ENCODE measurements at places on chromosomes 11 and 22. TPM values are rescaled to one million over a fixed set of nuclear protein-coding genes. Genes with fewer than 3 reads are reported as not detected.

DNA sequence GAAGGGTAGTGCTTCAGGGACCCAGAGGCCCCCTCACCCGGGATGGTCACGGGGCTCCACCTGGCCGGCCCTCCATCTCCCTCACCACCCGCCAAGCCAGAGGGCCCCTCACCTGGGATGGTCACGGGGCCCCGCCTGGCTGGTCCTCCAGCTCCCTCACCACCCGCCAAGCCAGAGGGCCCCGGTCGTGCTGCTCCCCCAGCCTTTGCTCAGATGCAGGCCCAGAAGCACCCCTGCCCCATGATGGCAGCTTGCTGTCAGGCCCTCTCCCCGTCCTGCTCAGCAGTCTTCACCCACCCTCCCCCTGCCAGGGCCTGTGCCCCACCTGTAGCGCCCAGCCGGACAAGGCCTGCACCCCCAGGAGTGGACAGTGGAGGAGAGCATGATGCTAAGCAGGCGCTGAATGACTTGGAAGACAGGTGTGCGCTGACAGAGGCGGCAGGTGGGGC lies 7.3 kb downstream of the DENND6B start:
- no peak overlapping the region for H3K4me3 ChIP-seq
- H3K27ac ChIP-seq = no peak overlapping the region
- DNase-seq = no peak
- H3K27me3 ChIP-seq = peaks cover 3% of the 10 kb centered on the region
- peaks cover 2% of the 10 kb centered on the region for H3K36me3 ChIP-seq

GRCh38 chr11:16926883-16927626 lies 87.2 kb downstream of the PLEKHA7 start:
- H3K27ac ChIP-seq = no peak overlapping the region
- H3K27me3 ChIP-seq = peaks cover 4% of the 10 kb centered on the region
- DNase-seq = no peak
- H3K4me1 ChIP-seq = peaks cover 37% of the 10 kb centered on the region

DNA sequence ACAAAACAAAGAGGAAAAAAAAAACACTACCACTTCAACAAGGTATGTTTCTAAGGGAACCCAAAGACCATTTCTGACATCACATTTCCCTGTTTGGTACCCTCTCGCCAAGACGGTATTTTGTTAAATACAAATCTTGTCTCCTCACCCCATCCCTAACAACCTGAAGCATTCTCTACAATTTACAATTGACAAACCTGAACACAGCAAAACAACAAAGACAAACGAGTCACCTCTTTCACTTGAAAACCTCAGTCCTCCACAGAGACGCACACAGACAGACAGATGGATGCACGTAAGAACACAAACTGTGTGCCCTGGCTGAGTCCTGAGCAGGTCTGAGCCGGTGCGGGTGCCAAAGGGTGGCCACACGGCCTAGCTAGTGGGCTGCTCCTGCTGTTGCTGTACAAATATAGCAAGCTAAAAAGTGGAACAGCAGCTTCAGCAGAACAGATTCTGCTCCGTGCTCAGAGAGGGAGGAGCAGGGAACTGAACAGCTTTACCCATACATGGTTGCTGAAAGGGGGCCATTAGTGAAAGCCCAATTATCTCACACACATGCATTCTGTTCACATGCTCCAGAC lies 28.5 kb downstream of the CELF1 start:
- peak overlapping the region; percentile 87 for H3K27ac ChIP-seq
- H3K4me1 ChIP-seq = peaks cover 22% of the 10 kb centered on the region
- no peaks in the 10 kb centered on the region for H3K27me3 ChIP-seq
- no peak overlapping the region for H3K4me3 ChIP-seq
- H3K36me3 ChIP-seq = peaks cover 5% of the 10 kb centered on the region
- DNase-seq = no peak

GRCh38 chr11:17496406-17496805 lies 19.8 kb upstream of the ABCC8 start:
- no peaks in the 10 kb centered on the region for H3K36me3 ChIP-seq
- DNase-seq = no peak
- no peaks in the 10 kb centered on the region for H3K4me1 ChIP-seq
- H3K27me3 ChIP-seq = peaks cover 31% of the 10 kb centered on the region
- no peak overlapping the region for H3K4me3 ChIP-seq
- H3K27ac ChIP-seq = no peak overlapping the region

DNA sequence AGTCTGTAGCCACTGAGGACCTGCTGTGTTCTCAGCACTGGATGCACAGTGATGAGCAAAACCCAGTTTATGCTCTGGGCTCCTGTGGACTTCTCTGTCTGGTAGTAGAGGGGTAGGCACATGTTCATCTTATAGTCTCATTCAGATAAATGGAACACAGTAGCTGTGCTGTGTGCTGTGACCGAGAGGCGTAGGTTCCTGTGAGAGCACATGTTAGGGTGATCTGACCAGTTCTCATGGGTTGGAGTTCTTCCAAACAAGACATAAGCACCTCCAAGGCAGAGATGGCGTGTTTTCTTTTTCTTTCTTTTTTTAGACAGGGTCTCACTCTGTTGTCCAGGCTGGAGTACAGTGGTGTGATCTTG lies 154.8 kb upstream of the RASSF10 start:
- peak overlapping the region; percentile 2 for H3K4me3 ChIP-seq
- peaks cover 42% of the 10 kb centered on the region for H3K4me1 ChIP-seq
- H3K36me3 ChIP-seq = peaks cover 6% of the 10 kb centered on the region
- DNase-seq = no peak

DNA sequence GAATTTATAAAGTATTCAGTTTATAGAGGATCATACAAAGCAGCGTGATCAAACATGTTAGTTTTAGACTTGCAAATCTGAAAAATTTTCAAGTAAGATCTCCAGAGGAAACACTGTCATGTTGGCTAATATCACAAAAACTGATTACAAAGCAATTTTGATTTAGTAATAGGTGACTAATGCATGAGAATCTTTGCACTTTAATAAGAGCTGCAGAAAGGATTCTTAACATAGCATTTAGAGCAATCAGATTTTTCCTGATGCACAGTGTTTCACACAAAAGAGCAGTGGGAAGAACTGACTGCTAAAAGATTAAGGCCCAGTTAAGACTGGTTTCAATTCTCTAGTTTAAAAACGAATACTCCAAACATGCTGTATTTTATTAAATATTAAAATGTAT lies 321.2 kb downstream of the GUCY1A2 start:
- H3K27me3 ChIP-seq = no peaks in the 10 kb centered on the region
- H3K27ac ChIP-seq = no peak overlapping the region
- peaks cover 1% of the 10 kb centered on the region for H3K4me1 ChIP-seq
- H3K4me3 ChIP-seq = no peak overlapping the region

DERL3 gene
- 1.5 TPM for total RNA-seq
